ENCODE measurements at places on chromosomes 11 and 22.

- no peak for DNase-seq
Observed at GRCh38 chr22:44200855-44201550, 20.3 kb downstream of the PARVG start.

DNA sequence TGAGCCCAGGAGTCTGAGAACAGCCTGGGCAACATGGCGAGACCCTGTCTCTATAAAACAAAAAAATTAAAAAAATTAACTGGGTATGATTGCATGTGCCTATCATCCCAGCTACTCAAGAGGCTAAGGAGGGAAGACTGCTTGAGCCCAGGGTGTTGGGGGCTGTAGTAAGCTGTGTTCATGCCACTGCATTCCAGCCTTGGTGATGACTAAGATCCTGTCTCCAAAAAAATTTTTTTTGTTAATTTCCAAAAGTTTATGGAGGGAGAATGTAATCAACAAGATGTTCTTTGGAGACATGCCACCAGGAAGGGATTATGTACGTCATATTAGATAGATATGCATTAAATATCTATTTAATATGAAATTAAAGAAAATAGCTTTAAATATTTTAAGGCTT is 267.5 kb downstream of the SBF2 start:
- DNase-seq: no peak

DNA sequence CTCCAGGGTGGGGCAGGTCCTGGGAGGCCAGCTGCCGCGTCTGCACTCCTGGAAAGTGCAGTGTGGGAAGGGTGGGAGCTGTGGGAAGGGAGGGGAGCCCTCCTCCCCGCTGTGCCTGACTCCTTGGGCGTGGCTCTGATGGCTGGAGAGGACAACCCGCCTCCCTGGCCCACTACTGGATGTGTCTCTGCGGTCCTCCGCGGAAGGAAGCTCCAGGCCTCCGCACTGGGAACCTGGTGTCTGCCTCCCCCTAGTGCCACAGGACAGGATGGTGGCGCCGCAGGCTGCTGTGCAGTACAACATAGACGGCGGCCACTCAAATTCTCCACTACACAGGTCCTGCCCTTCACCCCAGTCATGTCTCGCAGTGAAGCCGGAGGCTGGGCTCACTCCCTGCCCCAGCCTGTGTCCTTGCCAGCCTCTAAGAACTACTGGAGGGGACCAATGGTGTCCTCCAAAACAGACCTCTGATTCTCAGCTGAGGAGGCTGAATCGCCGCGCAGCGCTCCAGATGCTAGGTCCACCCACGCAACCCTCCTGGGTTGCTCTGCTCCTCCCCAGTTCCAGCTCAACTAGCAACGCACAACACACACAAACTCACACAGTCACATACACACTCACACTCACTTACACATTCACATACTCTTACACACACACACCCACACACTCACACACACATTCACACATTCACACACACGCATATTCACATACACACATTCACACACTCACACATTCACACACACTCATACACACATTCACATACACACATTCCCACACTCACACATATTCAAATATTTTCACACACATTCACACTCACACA is 12.4 kb upstream of the DSCAML1 start:
- peak; percentile 82 for DNase-seq

DNA sequence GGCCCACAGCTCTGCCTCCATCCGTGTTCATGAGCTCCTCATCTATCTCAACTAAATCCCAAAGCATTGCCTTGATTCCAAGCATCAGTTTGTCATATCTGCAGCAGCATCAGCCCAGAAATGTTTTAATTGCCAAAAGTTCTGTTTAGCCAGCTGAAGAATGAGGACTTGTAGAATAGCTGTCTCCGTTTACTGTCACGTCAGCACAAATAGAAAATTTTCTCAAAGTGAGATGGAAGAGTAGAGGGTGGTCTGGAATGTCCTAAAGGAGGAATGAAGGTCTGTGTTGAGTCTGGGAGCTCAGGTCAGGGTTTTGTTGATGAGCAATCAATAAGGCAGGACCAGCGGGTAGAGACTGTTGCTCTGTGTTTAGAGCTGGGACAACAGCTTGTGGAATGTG is 134.9 kb upstream of the ISX start:
- no peak for DNase-seq

DNA sequence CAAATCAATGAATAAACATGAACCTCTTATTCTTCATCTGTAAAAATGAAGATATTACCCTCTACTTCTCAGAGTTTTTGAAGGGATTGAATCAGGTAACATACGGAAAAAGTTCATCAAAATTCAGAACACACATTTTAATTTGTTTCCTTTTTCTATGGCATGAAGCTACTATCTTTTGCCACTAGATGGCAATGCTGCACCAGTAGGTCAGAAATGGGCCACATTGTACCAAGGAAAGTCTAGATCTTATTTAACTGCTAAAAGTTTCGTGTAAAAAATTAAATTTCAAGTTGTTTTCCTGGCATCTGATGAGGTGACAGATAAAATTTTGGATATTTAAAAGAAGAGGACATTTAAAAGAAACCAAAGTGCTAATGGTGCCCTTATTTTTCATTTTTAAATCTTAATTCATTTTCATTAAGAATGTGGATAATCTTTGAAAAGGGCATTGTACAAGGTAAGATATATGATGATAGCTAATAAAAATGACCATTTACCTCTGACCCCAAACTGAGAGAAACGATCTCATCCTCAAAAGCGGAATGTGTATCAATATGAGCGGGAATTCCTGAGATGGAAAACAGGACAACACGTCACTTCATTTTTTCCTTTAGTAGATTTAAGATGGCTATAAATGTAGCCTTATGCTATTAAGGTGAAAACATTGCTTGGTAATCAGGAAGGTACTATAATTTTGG is 16.1 kb downstream of the ALKBH8 start:
- DNase-seq: no peak

- DNase-seq: peak; percentile 46
Observed at GRCh38 chr11:66336234-66337102, at the start of gene RIN1. Gene RIN1, minus strand, starts transcription at chr11:66336434. Its CDS starts 32 bp downstream, at chr11:66336402.

- DNase-seq: no peak
Observed at GRCh38 chr22:24503137-24503842, 8.2 kb downstream of the UPB1 start.

DNA sequence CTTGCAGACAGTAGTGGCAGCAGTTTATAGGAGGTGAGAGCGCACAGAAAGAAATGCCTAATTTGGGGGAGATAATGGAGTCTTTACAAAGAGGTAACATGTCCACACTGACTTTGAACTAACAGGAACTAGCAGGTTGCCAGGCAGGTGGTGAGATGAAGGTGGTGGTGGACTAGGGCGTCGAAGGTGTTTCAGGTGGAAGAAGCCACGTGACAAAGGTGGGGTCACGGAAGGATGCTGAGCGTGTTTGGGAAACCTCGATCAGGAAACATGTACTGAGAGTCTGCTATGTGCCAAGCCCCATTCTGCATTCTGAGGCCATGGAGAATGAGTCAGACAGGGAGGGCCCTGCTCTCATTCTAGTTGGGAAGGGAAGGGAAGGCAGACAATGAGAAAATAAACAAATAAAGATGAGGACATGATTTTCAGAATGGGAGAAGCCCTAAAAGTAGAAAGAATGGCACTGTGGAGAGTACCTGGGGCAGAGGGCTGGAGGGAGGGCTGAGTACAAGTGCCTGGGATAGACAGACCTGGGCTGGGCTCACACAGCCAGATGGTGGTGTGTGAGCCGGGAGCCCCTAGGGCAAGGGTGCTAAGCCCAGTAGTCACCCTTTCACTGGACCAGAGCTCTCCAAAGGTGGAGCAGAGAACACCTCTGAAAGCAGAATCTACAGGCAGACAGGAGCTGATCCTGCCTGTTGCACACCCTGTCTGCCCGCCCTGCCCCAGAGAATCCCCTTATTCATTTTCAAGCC is 16.2 kb upstream of the NNMT start:
- DNase-seq: no peak

DNA sequence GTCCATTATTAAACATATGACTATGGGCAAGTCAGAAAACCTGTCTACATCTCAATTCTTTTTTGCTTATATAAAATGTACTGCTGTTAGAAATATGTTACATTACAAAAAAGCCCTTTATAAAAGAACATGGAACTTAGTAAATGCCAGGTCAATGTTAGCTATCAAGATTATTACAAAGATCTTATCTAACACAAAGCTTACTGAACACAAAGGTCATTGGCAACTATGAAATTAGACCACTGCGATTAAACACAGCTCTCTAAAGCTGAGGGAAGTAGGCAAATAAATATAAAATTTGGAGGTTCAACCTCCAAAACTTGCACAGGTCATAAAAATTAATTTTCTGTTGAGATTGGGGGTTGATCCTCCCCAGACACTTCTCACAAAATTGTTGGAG is 692.8 kb upstream of the CCDC90B start:
- DNase-seq: no peak

GRCh38 chr22:17217179-17217578 is 2.1 kb downstream of the ADA2 start:
- no peak for DNase-seq

DNA sequence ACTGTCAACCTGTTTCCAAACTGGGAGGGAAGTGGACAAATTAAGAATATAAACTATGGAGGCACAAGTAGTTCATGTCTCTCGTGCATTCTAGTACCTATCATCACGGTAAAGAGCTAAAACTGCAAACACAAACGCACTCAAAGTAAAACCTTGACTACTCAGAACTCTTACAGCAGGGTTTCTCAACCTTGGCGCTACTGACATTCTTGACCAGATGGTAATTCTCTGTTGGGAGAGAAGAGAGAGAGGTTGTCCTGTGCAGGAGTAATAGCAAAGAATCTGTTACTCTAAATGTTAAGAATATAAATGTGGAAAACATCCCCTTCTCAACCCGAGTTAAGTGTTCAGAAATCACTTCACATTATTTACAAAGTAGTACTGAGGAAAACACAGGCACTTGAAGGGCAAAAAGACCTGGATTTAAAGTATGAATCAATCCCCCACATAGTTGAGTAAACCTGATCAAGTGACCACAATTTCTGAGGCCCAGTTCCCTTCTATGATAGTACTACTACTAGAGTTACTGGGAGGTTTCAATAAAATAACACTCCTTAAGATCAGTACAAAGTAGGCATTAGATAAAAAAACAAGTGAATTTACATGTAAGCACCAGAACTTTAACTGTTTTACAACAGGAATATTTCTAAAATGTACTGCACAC is 73.1 kb upstream of the ARHGAP32 start:
- DNase-seq: no peak

DNA sequence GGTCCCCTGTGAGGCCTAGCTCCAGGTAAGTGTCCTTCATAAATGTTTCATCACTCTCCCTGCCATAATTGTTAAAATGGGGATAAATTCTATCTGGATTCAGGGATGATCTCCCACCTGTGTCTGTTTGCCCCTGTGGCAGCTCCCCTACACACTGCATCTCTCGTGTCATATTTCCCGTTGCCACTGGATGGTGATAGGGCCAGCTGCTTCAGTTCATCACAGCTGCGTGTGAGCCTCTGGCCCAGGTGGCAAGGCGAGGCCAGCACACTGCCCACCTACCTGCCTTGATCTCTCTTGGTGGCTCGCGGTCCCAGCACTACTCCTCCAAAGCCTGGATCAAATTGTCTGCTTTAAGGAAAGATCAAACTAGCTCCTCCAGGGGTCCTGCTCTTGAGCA is 187.4 kb downstream of the GRIK4 start:
- DNase-seq: no peak

DNA sequence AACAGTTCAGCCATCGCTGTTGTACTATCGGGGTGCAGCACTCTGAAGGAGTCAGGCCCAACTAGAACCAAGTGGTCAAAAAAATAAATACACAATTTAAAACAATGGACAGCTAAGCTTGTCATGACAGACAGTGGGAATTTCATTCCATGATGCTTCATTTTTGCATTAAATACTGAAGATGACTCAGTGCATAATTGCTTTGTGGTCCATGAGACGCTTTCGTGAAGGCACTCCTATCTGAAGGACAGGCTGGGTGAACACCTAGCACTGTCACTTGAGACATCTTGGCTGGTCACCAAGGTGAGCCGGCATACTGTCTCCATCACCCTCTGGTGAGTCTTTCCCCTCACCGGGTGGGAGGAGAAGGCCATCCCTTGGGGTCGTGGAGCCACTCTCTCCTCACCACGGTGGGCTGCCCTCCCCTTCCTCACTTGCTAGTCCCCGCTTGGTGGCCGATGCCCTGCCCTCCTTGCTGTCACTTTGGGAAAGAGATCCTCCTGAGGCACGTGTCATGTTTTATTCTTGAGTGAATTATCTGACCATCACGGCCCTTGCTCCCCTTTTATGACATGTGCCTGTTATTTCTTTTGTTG is 4.9 kb upstream of the TESMIN start:
- no peak for DNase-seq

DNA sequence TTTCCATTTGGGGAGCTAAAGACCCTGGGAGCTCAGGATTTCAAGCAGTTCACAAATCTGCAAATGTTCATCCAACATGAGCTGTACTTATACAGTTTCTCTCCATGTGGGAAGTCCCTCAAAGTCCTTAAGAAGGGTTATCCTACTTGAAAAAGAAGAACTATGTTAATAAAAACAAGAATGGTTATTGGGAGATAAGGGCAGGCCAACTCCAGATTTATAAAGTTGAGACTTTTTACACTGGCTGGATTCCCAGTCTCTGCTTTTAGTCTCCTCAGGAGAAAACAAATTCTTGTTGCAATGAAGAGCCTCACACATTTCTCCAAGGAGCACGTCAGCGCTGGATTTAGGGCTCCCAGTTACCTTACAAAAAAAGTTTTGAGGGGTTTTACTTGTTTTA is 34.2 kb upstream of the CTTN start:
- no peak for DNase-seq

DNA sequence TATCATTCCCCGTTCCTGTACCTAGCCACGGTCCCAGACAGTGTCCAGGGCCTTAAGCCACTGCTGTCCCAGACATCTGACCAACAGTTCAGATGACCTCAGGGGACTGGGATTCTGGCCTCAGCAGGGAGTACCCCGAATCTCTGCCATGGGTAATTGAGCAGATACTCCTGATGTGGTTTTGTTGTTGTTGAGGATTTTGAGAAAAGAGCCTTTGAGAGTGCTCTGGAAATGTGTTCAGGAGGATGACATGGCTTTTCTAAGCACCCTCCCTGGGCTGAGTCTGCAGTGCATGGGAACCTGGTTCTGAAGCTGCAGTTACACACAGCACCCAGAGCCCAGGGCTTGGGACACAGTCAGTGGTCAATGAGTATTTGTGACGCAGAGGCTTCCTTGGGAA is 30.4 kb downstream of the ADAMTS15 start:
- DNase-seq: no peak

DNA sequence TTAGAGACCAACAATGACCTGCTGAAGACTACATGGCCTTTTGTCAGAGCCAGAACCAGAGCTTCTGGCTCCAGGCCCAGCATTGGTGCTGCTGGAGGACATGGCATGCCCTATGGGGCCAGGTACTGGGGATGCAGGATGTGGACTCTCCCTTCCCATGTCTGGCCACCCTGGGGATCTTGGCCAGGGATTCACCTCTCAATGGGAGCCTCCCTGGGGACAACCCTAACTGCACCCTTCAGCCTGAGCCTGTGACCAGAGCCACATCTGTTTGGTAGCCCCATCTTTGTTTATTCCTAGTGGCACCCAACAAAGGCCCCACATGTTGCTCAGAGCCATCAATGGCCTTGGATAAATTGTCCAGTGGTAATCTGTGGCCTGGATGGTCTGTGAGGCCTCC is 5.8 kb downstream of the KLHL35 start:
- no peak for DNase-seq

All from kidney (tissue), 22 donors.